ENCODE measurements at places on chromosomes 2 and 18.

DNA sequence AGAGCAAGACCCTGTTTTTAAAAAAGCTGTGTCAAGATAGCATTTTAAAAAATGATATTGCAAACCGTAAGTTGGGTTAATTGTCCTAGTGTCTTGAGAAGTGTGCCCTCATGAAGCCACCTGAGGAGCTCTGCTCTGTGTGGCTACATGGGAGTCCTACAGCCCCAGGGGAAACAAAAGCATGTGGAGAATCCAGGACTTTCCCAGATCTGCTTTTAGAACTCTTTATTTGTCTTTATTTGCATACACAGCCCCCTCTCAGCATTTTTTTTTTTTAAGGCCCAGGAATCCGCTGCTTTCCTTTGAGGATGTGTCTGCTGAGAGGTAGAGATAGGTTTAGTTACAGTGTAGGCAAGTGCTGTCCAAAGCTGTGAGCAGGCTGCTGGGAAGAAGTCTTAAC is 219.2 kb downstream of the FHOD3 start:
- no peak for DNase-seq

GRCh38 chr2:64342195-64343099 is 111.5 kb upstream of the LGALSL start:
- no peak for DNase-seq

- DNase-seq = no peak
These were observed 78.9 kb upstream of the SCN7A start for GRCh38 chr2:166572937-166573336.

GRCh38 chr2:233988581-233988980 is 61.9 kb upstream of the SPP2 start:
- DNase-seq = no peak

DNA sequence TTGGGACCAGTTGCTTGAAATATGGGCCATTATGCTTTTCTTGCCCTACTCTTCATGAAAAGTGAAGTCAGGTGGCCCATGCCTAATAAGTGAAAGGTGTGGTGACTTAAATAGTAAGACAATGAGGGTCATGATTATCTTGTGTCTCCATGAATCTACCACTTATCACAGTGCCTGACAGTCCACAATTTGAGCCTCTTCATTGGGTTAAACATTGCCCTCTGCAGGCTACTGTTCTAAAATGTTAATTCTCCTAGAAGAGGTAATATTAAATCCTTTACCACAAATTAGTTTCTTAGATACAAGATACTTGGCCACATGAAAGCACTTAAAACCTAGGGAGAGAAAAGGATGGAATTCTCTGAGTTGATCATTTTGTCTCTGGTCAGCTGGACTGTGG is 4.0 kb downstream of the EGR4 start:
- no peak for DNase-seq

- DNase-seq = no peak
These were observed 195.6 kb downstream of the FSIP2 start for GRCh38 chr2:185934232-185934631.

All from CMK (cell line).